ENCODE measurements at places on chromosomes 2 and 18.

GRCh38 chr18:46660957-46661749, 4.1 kb upstream of the LOXHD1 start:
- peak; percentile 48 for DNase-seq

DNA sequence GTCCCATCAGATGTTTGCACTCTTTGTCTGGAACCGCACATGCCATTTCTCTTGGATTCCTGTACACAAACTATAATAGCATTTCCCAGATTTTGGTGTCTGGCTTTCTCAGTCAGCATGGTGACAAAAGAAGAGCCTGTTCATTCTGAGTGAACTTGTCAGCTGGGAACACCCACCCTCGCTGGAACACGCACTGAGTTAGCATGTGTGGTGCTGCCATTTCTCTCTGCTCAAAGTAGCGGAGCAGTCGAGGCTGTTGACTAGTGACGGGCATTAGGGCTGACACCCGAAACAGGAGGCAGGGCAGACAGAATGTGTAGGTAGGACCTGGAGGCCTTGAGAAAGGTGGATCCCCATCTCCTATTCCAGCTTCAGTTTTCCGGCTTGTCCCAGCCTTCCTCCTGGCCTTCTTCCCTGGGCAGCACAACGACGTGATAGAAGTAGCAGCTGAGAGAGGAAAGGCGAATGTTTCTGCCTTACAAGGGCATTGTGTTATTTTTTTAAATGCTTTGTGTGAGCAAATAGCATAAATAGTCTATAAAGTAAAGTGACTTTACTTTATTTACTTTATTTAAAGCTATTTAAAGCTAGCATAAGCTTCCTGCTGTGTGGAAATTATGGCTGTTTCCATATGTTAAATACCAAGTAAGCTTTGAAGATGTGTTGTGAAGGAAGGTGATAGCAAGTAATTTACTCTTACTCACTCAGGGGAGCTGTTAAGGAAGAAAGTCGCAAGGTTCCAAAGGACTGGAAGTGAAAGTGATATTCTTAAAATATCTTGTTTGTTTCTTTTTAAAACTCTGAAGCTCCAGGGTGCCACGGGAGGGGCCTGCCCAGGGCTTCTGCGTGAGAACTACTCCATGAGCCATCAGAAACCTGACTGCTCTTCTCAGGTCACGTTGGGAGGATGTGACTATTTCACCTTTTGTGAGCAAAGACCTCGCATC, 272.6 kb downstream of the NEDD4L start:
- DNase-seq = no peak

DNA sequence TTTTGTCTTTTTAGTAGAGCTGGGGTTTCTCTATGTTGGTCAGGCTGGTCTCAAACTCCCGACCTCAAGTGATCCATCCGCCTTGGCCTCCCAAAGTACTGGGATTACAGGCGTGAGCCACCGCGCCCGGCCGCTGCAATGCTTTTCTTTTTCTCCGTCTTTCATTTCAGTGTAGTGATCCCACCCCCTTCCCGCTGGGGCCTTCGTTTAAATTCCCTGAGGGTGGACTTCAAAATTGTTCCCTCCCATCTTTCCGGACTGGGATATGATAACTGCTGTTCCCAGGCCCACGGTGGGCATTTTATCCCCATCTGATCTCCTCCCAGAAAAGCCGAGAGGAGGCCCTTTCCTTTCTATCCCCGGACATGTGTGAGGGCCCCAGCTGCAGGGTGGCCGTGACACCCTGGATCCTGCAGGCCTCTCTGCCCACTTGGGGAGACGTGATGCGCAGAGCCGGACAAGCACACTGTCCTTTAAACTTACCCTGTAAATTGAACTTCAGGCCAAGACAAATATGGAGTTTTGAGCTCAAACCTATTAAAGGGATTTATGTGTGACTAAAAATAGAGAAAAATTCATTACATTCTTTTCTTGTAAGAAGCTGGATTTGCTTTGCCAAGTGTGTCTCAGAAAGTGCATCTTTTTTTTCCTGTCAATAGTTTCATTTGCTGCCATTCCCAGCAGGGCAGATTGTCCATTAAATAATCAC, 54.5 kb upstream of the AFF3 start:
- peak; percentile 80 for DNase-seq

DNA sequence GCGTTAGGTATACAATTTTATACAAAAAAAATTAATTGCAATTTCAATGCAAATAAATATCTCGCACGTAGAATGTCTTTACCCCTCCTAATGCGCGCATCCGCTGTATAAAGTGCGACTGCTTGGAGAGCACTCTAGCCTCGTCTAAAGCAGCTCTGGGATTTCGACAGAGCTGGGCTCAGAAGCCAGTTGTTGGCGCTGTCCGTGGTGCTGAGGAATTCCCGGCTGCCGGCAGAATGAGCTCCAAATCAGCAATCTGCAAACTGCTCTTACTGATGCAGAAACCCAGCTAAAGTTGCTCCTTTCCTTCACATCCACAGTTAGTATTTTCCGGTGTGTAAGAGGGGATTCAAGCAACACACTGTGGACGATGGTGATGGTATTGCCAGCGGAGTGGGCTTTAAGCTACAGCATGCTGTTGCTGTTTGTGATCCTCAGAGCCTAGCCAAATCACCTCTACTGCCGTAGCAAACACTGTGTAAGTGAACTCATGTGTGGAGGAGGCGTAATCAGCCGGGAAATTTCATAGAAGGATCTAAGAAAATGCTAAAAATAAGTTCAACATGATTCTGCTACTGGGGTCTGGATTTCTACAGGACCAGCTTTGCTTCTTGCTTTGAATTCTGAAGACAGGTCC, at the start of gene VWC2L:
Gene VWC2L, plus strand, starts transcription at position 137 of the 637 bp plus-strand sequence. CDS start 3,140 bp downstream, outside the sequence.
- DNase-seq = peak; percentile 87

GRCh38 chr2:196823750-196824522, 14.8 kb upstream of the C2orf66 start:
- DNase-seq = peak; percentile 41
